Left renal pelvis (tissue), 4 donors: ENCODE measurements at places on chromosomes 12 and 14.

DNA sequence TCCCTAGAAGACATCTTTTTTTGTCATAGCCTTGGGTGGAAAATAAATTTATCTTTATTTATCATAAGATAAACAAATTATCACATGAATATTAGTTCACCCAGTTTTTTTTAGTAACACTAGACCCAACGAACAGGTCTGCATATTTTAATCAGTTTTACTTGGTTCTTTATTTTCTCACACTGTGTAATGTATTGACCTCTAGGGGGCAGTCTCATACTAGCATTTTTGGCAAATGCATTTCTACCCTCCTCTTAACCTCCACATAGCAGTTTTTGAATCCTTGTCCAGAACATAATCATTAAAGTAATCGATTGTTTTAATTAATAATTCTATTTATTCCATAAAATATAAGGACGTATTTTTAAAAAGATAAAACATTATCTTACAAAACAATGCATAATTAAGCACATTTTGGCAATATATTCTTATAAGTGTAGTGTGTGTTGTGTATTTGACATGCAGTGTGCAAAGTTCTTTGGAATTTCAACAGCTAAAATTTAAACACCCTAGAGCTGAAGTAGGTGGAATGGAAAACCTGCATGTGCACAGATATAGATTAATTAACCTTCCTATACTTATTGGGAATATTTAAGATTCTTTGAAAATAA, 31.6 kb upstream of the PTPRQ start:
- DNase-seq: no peak

DNA sequence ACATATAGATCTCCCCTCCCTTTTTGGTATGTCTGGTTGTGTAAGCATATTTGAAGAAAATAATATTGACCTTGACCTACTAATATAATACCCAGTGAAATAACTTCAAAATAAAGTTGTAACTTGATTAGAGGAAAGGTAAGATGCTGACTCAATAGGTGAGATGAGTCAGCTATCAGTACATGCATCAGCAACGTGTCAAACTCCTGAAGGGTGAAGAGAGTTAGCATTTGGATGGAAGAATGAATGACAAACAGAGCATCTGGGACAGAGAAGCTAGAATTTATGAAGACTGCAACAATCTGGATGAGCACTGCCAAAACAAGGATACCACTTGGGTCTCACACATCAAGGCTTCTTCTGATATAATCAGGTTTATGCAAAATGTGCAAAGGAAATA, 74.9 kb downstream of the PPP2R5E start:
- DNase-seq: no peak

GRCh38 chr14:66476964-66477363, 9.2 kb upstream of the CCDC196 start:
- DNase-seq: no peak

- DNase-seq: no peak
Measured at GRCh38 chr12:66453844-66454243, 151.6 kb downstream of the HELB start.

DNA sequence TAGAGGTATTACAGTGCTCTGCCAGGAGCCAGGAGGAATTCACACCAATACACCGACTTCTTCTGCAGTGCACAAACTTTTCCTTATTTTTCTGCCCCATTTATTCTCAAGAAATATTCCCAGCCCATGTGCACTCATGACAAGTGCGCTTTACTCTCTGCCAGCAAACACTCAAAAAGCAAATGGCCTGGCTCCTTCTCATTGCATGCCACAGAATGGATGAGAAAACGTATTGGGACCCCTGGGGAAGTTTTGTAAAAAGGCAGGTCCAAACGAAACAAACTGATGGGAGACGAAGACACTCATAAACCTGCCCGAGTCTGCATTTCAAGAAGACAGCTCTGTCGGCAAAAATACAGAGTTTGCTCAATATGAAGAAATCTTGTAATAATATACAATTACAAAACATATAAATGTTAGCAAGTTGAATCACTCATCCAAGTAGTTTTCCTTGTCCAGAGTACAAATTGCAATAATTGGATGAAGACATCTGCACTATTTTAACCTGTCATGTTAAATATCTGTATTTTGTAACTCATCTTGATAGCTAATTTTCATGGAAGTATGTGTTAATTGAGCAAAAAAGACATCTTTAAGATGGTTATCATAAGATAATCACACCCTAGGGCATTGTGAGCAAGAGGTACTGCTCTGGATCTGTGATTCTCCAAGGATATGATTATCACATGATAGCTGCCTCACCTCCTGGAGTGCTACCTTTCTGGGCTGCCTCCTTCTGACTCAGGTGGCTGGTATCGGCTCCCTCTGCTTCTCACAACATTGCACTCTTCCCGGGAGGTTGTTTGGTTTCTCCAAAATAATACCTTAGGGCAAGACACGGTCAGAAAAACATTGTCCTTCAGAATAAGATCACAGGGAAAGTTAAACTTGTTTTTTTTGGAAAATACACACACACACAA, 260.8 kb upstream of the G2E3 start:
- no peak for DNase-seq

DNA sequence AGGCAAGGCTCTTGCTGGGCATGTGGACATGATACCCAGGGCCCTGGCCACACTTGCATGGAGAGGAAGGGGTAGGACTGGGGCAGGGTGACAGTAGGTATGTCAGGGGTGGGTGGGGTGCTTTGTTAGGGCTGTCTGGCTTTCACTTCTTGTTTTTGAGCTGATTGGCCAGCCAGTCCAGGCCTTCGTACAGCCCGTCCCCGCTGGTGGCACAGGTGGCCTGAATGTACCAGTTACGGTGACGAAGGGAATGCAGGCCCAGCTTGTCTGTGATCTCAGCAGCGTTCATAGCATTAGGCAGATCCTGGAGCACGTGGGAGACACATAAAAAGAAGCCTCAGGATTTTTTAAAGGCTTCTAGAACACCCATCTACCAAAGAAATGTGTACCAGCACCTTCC, 13.5 kb upstream of the FKBP11 start:
- DNase-seq: no peak

DNA sequence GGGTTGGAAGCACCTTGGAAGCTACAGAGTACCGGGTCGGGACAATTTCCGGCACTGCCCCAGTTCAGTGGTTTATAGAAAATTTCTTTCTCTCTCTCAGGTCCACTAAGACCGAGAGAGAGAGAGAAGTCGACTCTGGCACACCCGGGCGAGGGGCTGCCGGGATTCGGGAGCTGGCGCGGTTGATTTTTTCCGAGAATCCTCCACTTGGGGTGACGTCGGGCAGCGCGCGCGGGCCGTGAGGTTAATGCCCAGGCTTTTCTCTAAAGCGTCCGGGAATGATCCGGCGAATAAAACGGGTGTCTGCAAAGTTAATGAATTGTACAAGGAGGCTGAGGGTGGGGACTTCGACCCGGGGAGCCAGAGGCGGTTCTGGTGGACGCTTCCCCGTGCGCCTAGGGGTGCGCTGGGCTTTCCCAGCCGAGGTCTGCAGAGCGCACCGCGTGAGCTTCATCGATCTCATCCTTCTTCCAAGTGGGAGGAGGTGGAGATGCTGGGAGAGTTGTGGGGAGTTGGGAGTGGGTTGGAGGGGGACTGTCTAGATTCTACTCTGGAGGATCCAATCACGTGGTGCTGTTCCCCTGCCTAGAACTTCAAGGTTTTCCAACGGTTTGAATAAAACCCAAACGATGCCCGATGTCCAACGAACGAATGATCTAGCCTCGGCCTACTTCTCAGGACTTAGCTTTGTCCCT, 51.9 kb upstream of the TBX3 start:
- DNase-seq: no peak

- DNase-seq: no peak
Measured at GRCh38 chr12:27822076-27822712, 42.2 kb upstream of the MANSC4 start.

- no peak for DNase-seq
Measured at GRCh38 chr12:116490471-116490870, 68.7 kb upstream of the MAP1LC3B2 start.

- no peak for DNase-seq
Measured at GRCh38 chr12:124761056-124761455, 102.6 kb downstream of the SCARB1 start.

- DNase-seq: no peak
Measured at GRCh38 chr14:99757331-99758070, 35.7 kb upstream of the EML1 start.
